LNCaP clone FGC (cell line): ENCODE measurements at places on chromosomes 1 and 21.

DNA sequence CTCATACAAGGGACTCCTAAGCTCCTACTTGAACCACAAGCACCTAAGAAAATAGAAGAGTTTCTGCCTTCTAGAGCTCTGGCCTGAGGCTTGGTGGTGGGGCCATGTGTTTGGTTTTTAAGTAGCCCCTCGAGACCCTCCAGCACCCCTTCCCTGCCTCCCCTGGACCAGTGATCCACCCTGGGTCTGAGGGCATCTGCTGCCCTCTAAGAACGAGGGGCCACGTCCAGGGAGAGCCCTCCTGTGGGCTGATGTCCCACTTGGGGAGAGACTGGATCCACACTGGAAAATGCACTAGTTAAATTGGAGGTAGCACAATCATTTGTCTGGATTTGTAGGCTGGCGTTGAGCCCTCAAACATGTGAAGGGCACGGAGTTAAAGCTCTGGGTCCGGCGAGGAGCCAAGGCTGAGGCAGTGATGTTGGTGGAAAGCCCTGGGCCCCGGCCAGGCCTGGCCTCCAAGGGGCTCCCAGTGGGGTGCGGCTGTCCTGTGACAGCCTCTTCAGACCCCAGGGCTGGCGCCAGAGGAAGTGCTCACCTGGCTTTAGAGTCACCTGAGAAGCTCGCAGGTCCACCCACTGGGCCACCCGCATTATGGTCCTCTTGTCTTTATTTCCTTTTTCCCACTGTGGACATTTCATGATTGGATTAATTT lies 65.2 kb downstream of the SLC37A1 start:
- no peak for DNase-seq

DNA sequence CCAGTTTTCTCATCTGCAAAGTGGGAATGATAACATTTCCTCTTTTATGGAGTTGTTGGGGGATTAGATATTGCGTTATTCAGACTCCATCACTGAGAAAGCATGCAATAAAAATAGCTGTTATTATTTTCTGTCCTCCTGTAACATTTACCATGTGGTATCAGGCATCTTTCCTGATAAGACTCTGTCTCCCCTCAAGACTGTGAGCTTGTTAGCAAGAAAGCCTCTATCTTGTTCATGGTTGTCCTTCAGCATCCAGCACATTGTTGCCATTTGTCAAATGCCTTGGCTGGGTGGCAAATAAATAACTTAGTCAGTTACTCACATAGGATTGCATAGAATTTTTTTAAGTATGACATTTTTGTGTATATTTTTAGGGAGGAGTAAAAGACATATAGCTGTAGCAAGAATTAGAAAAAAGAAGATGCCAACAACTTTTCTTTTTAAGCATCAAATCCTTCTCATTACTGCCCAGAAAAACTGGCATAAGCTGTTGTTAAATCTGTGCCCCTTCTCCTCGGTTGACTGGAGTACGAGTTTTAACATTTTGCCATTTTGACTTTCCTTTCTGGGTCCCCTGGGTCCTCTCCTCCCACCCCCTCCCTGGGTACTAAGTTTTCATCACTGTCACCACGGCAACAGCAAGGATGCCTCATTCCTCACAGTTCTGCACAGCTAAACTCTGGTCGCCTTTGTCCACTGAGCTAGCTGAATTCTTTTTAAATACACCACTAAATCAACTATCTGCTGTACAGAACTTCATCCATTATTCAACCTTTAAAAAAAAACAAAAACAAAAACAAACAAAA lies 1.0 kb upstream of the JAM2 start:
- DNase-seq, result no peak

GRCh38 chr1:59238993-59239392 lies 57.9 kb upstream of the FGGY start:
- no peak for DNase-seq

DNA sequence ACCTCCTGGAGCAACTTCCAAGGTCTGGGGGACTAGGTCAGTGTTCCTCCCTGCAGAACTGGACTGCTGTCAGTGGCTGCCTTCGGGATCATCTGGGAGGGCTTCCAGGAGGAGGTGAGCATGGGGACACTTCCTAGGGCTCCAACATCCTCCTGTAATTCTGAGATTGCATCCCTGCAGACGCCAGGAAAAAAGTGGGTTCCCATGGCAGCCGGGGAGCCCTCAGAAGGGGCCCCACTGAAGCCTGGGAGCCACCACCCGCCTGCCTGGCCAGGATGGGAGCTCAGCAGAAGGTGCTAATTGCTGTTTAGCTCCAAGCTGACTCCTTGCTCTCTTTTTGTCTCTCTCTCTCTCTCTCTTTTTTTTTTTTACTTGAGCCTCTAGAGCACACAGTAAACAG lies 16.1 kb upstream of the ARF1 start:
- DNase-seq, result no peak

GRCh38 chr21:35868005-35868868 lies 192.1 kb downstream of the SETD4 start:
- DNase-seq, result no peak

DNA sequence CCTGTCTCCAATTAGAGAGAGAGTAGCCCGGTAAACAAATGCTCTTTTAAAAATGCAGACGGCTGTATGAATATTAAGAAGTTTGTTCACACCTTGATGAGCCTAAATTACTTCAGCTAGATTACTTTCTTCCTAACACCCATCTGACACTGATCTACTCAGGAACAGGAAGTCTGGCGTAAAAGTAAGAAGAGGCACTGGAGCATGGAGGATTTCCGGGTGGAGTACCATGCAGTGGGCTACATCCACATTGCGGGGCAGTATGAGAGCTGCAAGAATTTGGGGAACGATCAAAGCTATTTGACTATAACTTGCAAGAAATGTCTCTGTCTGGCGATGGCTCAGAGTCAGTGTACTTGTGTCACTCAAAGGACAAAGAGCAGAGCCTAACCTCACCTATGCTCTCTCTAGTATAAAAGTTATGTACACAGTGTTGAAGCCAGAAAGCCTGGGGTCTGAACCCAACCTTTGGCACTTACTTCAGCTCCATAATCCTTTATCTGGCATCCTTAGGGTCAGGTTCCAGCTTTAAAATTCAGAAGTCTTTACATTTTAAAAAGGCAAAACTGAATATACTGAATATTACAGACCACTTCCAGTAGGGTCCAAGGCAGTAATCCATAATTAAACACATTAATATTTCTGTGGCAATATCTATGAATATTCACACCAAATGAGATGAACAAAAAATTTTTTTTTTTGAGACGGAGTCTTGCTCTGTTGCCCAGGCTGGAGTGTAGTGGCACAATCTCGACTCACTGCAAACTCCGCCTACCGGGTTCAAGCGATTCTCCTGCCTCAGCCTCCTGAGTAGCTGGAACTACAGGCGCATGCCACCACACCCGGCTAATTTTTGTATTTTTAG lies 7.9 kb upstream of the GNPAT start:
- DNase-seq, result no peak

GRCh38 chr21:17527711-17528110 lies 14.9 kb downstream of the CXADR start:
- no peak for DNase-seq

- DNase-seq, result peak; percentile 75
These were observed 143.1 kb downstream of the TGFBR3 start for GRCh38 chr1:91742848-91743292.

DNA sequence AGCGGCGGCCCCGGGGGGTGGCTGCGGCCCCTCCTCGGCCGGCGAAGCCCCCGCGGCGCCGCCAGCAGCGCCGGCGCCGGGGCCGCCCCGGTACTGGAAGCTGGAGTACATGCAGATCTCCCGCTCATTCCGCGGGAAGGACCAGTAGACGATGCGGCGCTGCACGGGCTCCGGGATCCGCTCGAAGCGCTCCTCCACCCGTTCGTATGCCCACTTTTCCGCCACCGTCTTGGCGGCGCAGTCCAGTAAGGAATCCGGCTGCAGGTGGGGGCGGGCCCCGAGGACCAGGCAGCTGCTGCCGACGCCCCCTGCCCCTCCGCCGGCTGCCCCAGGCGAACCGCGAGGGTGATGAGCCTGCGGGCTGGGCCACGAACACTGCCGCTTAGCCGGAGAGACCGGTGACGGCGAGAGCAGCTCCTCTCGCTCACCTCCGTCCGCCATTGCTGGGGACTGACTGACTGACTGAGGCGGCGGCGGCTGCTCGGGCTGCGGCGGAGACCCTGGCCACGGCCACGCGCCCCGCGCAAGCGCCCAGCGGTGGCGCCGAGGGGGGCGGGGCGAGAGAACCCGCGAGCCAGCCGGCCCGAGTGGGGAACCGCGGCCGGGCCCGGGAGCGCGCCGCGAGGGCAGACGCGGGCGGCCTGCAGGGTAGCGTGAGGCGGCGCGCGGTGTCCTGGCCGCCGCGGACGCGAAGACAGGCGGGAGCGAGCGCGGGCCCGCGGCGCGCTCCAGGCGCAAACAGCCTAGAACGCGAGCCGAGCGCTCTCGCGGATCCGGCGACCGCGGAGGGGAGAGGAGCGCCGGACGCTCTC lies at the start of gene ZSWIM5:
Gene ZSWIM5, minus strand, starts transcription at position 696 of the 812 bp plus-strand sequence. Its CDS starts 255 bp downstream, at position 441.
- peak; percentile 32 for DNase-seq
